Stimulated activated effector memory CD8-positive, alpha-beta T cell treated with anti-CD3 and anti-CD28 coated beads, Interleukin-12 subunit alpha, Interleukin-12 subunit beta, amount 100 ng/mL, for 72 hours (primary cell): ENCODE measurements at places on chromosomes 12 and 14.
A peak's percentile ranks its signal among the peaks of the same experiment; 100 is the strongest.

DNA sequence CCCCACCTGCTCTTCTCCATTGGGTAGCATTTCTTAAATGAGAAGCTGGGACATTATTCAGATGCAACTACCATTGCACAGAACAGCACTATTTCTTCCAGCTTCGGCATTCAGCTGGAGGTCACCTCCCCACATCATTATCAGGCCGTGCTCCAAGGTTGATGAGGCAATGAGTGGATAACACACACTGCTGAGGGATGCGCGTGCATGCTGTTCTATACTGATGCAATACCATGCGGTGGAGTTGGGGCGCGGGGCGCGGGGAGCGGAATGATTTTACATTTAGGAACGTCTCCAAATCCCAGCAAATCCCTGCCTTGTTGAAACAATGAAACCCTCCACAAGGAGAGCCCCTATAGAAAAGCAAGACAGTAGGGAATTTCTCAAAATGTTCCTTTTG lies 283.4 kb downstream of the GRIN2B start:
- no peak for DNase-seq

GRCh38 chr14:106551265-106551664 lies 1024.9 kb downstream of the TMEM121 start:
- no peak for DNase-seq

GRCh38 chr12:73589220-73589619 lies 948.4 kb upstream of the ATXN7L3B start:
- DNase-seq = no peak

DNA sequence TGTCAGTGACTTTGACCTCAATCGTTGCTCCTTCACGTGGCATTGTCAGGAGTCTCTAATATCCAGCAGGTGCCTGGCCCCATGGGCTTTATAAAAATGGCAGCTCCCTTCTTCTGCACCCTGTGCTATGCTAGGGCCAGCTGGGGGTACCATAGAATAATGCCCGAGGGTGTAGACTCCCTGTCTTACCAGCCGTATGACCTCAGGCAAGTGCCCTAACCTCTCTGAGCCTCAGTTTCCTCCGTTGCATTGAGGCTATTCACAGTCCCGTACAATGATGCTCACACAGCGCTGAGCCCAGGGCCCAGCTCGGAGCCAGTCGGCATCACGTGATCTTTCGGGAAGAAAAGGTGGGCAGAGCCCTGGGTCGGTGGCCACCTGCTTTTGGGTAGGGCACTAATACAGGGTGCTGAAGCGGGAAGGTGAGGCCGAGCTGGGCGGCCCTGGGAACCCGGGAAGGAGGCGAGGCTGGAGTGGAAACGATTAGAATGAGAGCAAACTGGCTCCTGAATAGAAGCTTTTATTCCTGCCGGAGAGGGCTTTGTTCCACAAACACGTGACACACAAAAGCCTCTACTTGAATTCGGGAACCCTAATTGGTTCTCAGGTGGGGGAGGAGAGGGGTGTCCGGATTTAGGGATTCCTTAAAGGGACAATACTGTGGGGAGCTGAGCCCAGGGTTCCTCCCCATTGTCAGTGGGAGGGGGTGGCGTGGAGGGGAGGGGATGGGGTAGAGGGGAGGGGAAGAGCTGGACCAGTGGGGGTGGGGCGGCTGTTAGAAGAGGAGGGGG lies 19.9 kb upstream of the MSI1 start:
- no peak for DNase-seq

- peak; percentile 83 for DNase-seq
These were observed 64.2 kb downstream of the PHETA1 start for GRCh38 chr12:111304642-111305071.

GRCh38 chr14:71311061-71311460 lies 403.8 kb downstream of the PCNX1 start:
- DNase-seq = no peak

- DNase-seq = no peak
These were observed 3.8 kb downstream of the FOXJ2 start for GRCh38 chr12:8036346-8036745.

- DNase-seq = no peak
These were observed 3.7 kb upstream of the LPCAT3 start for GRCh38 chr12:7021956-7022355.

DNA sequence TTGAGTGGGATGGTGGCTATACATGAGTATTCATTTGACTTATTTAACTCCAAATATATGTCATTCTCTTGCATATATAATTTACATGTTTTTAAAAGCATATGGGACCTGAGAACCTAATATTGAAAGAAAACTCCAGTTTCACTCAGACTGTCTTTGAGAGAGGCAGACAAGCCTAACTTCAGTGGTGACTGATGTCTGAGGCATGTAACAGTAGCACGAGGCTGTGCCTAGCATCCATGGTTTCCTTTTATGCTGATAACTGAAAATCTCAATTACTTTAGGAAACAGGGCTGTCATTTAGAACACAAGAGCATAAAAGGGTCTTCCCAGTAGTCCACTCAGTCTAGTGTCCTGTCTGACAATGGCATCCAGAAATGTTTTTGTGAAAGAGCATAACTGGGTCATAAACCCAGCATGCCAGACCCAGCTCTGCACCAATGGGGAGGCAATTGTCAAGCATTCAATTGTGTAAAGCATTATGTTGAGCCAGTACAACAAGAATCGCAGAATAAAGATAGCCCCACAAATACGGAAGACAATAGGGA lies 24.3 kb downstream of the MAPK1IP1L start:
- no peak for DNase-seq

GRCh38 chr12:75548879-75549278 lies 37.5 kb upstream of the KRR1 start:
- DNase-seq = no peak

DNA sequence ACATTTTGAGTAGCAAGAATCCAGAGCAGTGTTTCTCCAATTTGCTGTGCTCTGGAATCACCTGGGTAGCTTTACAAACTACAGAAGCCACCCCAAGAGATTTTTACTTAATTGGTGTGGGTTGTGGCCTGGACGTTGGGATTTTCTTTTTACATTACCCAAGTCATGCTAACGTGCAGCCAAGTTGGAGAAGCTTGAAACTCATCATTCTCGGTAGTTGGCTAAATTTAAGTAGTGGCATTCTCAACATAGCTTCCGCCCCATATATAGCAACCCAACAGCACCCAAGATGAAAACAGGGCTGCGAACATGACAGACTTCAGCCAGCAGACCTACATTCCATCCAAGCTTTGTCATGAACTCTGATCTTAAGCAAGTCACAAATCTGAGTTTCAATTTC lies 25.0 kb downstream of the DAD1 start:
- no peak for DNase-seq

GRCh38 chr12:1703771-1704722 lies 13.2 kb downstream of the ADIPOR2 start:
- DNase-seq = no peak

DNA sequence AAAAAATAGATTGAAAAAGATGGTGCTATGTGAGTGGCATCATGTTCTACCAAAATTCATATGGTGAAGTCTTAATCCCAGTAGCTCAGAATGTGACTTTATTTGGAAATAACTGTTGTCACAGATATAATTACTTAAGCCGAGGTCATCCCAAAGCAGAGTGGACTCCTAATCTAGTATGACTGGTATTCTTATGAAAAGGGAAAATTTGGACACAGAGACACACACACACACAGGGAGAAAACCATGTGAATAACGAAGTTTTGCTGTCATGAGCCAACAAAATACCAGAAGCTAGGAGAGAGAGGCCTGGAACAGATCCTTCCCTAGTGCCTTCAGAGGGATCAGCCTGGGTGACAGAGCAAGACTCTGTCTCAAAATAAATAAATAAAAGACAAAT lies 62.6 kb downstream of the FAR2 start:
- no peak for DNase-seq

GRCh38 chr14:71183876-71184689 lies 276.8 kb downstream of the PCNX1 start:
- no peak for DNase-seq

DNA sequence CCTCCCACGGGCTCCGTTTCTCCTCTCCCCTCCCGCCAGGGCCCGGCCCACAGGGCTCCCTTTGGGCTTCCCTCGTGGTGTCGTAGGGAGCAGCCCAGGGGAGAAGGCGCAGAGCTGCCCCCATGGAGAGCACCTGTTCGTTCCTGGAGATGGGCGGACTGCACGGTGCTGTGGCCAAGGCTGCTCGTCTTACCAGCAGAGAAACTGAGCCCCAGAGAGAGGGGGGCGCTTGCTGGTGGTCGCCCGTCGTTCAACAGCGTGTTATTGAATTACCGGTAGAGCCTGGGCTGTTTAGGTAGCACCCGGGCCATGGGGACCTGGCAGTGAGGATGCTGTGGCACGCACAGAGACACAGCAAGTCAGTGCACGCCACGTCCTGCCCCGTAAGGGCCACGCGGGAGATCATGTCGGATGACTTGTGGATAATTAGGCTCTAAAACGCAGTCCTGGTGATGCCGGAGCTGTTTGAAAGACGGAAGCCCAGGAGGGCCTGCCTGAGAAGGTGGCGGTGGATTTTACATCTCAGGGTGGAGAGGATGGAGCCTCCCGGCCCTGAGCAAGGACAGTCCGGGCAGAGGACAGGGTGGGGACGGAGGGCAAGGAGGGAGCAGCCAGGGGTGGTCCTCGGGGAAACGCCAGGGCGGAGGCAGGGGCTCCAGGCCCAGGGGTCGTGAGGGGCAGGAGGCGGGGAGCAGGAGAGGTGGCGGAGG lies 134.4 kb downstream of the ADGRD1 start:
- DNase-seq = no peak

DNA sequence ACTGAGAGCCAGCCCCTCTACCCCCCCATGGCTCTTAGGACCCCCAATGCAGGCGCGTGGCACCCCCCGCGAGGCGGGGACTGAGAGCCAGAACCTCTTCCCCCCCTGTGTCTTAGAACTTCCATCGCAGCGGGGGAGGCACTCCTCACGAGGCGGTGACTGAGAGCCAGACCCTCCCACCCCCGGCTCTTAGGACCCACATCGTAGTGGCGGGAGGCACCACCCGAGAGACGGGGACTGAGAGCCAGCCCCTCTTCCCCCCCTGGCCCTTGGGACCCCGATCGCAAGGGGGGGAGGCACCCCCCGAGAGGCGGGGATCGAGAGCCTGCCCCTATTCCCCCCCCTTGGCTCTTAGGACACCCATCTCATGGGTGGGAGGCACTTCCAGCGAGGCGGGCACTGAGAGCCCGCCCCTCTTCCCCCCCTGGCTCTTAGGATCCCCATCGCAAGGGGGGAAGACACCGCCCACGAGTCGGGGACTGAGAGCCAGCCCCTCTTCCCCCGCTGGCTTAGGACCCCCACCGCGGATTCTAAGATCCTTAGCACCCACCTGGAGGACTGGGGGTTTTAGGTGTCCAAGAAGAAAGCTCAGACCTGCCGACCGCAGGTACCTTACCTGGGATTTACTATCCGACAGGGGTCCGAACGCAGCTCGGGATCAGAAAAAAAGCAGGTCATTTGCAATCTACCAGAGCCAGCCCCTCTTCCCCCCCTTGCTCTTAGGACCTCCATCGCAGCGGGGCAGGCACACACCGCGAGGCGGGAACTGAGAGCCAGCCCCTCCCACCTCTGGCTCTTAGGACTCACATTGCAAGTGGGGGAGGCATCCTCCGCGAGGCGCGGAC lies 44.9 kb downstream of the DDX11 start:
- DNase-seq = peak; percentile 51

GRCh38 chr12:42356344-42356743 lies 30.4 kb downstream of the PPHLN1 start:
- no peak for DNase-seq

DNA sequence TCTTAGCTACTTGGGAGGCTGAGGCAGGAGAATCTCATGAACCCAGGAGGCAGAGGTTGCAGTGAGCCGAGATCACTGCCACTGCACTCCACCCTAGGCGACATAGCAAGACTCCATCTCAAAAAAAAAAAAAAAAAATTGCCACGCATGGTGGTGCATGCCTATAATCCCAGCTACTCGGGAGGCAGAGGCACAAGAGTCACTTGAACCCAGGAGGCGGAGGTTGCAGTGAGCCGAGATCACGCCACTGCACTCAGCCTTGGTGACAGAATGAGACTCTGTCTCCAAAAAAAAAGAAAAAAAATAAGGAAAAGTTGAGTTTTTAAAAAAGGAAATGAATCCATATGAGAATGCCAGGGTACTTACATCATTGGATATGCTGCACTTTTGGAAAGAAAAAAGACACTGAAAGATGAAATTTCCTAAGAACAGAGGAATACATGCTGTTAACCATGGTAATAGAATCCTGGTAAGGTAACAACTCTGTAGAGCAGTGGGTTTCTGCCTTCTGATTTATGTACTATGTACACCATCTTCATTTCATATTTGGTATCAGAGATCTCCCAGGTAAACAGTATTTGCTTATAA lies 222.7 kb downstream of the ERC1 start:
- DNase-seq = no peak

DNA sequence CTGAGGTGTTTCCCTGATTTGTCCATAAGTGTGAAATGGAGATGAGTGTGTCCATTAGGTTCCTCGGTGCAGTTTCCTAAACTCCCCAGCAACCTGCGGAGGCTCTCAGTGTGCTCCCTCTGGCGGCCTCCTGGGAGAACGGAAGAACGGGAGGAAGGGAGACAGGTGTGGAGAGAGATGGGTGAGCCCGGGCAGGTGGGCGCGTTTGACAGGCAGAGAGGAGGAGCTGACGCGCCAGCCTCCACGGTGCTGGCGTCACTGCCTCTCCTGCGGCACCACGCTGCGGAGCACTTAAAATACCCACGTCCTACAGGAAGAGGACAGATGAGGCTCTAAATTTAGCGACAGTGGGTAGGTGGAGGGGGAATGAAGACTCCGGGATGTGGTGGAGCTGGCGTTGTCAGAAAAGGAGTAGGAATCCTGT lies 26.8 kb upstream of the PEX5 start:
- DNase-seq = no peak

DNA sequence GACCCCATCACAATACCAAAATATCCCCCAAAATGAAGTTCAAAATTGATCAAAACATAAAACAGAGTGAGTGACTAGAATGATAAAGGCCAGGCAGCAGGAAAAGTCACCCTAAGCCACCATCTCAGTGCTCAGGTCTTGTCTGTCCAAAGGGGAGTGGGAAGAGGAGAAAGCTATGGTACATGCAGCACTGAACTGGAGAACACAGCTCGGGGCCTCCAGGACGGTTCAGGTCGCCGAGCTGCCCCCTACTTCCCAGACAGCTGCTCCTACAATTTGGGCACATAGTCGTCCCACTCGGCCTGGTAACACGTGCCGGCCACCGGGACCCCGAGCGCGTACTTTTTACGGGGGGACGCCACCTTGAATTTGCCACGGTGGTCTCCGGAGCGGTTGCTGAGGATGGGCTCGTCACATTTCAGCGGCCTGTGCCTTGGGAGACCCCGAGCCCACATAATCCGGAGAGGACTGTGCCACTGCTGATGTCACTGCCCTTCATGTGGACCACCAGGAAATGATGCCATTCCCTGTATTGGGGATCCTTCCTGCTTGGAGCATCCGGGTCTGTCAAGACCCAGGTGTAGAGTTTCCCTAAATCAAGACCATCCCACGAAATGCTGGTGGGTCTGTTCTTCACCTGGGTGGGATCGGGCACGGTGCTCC lies 31.6 kb downstream of the AK7 start:
- DNase-seq = no peak

DNA sequence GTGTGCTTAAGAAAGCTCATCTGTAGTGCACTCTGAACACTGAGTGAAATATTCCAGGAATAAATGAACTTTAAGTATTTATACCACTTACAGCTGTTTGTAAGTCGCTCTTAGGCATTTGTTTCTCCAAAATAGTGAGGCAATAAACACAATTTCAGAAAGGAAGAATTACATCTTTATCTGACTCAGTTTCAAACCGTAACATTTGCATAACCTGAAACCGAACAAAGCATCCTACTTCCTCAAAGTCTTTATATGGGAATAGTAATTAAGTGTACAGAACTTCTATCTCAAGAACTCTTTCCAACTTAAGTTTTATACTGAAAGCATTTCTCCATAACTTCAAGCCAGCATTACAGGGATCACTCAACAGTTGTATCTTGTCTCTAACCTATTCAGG lies 58.4 kb downstream of the SOX5 start:
- DNase-seq = no peak
